ENCODE measurements at places on chromosomes 7 and 10.

DNA sequence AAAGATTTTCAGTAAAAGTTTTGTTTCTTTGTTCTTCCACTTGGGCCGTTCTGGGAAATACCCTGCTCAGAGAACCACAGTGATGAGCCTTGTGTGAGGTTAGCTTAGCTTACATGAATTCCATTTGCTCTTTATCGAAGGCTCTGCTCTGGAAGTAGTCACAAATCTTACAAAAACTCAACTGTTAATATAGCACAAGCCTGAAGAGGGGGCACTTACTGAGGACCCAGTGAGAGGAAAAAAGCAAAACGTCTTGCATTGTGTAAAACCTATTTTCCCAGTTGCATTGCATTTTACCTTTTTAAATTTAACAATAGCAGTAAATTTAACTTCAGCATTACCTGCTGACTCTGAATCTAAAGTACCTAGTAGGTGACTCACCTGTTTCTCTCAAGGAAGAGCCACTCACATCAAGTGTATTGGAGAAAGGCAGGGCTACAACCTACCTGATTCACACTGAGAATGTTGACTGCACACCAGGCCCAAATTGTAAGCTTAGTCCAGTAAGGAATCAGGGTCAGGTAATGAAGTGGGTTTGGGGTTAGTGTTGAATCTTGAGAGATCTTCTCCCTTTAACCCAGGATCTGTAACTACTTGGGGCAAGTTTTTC, 42.3 kb downstream of the PPP1R17 start:
- no peak for DNase-seq

DNA sequence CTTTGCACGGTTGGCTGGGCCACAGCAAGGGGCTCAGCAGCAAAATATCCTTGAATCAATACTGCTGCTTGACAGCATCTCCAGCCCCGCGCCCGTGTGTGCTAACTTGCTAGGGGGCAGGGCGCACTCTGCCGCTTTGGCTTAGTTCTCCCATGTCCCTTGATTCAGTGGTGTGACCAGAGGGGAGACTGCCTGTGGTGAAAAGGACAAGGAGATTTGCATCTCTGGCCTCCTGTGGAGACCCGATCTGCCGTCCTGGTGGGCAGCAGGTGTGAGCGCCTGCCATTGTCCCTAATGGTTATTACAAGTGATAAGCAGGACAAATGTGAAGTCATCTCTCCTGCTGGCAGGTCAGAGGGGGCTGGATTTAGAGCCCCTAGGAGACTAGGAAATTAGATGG, 500.2 kb upstream of the GALNT17 start:
- DNase-seq = no peak

DNA sequence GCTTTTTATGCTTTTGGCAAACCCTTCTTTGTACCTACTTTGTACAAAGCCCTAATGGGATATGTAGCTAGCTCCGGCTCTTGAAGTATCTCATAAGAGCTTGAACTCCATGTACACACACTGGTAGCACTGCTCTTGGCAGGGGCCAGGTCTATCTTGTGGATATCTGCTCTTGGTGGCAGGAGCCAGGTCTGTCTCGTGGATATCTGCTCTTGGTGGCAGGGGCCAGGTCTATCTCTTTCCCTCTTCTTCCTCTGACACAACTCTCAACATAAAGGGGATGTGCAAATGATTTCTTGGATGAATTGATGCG, 91.9 kb downstream of the WNT2 start:
- DNase-seq = no peak

DNA sequence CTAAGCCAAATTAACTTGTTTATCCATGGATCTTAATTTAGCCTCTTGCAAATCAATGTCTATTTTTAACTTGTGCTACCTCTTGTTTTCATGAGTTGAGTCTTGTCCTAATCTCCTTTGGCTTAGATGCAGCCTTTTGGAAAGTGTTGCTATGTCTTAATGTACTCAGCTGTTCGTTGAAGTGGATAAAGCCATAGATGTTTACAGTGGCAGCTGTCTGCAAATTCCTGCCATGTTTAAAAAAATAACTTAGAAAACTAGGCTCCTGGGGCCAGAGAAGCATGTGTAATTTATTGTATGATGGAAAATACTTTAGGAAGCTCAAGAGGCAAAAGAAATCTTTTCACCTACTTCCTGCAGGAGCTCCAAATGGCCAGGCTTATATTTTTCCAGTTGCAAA, 253.1 kb upstream of the RHOBTB1 start:
- DNase-seq = no peak

- no peak for DNase-seq
Observed at GRCh38 chr10:6528198-6528950, 51.7 kb downstream of the PRKCQ start.

- DNase-seq = no peak
Observed at GRCh38 chr7:71454981-71455380, 323.0 kb downstream of the GALNT17 start.

GRCh38 chr7:24733414-24734060, 23.7 kb downstream of the GSDME start:
- no peak for DNase-seq

- DNase-seq = no peak
Observed at GRCh38 chr10:79390057-79390456, 42.8 kb downstream of the PPIF start.

DNA sequence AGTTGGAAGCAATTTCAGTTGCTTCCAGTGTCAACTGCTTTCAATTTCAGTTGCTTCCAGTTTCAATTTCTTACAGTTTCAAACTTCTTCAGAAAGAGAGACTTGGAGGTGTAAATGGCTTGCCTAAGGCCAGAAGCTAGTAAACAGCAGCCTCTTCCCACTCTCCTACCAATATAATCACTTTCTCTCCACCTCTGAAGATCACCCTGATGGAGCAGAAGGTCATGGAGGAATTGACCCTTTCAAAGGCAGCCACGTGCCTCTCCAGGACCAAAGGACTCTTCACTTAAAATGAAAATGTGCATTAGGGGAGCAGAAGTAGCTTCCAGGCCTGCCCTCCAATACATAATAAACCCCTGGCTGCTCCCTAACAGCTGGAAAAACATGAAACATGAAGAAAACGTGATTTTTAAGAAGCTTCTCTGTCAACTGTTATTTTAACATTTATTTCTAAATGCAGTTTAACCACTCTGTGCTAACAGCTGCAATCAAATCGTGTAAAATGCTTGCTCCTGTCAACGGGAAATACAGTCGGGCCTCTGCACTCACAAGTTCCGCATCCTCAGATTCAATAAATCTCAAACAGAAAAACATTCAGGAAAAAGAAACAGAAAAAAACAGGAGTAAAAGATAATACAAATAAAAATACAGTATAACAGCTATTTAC, 1020.6 kb downstream of the XPNPEP1 start:
- DNase-seq = no peak

DNA sequence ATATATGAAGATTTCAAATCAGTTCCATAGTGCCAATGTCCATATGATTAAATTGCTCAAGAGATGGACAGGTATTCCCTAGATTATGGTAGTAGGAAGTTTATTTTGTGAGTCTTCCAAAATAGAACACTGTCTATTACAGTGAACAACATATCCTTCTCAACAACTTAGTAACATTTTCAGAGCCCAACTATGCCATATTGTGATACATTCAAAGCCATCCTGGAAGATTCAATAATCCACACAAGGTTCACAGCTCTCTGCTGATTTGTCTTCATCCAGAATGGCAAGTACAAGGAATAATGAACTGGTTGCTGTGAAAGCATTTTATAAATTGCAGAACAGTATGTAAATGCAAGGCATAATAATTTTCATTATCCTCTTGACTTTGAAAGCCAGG, 213.9 kb downstream of the CHRM2 start:
- DNase-seq = no peak

GRCh38 chr7:12110425-12110824, 100.7 kb upstream of the TMEM106B start:
- DNase-seq = no peak

All from effector memory CD4-positive, alpha-beta T cell (primary cell).